D721Med (cell line): ENCODE measurements at places on chromosomes 5 and 9.

DNA sequence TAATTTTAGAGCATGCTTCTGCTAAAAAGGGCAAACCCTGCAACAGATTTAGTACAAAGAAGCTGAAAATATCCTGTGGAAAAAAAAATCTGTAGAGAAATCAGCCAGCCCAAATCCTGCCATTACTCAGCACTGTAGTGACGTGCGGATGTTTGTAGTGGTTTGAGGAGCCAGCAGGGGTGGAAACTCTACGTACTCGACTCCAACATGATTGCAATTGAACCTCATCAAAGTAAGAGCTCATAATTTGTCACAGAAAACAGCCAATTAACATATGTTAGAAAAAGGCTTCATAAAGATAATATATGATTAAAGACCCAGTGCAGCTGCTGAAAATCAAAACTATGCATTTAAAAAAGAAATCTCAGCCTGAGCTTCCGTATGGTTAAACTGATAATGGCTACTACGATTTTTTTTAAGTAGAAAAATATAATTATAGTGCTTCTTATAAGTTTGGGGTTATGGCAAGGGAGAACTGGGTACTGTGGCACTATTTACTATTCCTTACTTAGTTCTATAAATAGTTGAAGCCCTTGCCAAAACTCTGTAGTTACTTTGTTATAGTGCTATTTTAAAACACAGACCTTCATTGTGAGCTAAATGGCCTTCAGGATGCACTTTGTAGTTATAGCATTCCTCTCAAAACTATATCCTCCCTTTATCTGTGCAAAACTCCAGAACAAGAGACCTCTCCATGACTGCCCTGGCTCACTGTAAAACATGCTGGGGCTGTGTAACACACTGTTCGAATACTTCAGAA lies 49.4 kb downstream of the MEF2C start:
- DNase-seq = no peak

DNA sequence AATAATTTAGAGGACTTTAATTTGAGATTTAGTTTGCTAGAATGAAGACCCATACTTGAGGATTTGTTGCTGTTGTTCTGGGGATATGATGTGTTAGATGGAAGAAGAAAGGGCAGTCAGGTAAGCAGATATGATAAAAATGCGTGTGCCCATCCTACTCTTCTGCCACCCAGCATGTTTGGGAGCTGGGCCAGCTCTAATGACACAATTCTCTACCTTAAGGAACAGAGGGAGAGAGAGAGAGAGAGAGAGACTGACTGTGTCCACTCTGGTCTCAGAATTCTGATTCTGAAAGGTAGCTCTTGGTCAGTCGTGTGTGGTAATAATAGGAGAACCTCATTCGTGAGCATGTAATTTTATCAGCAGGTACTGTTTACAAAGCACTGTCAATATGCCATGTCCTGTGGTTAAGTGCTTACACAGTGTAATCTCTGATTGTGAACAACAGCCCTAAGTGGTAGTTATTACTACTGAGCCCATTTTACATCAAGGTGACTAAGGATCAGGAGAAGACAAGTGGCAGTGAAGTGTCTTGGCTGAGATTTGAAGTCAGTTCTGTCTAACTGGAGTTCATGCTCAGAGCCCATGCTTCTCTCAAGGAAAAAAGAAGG lies 307.4 kb upstream of the SEMA6A start:
- no peak for DNase-seq

- no peak for DNase-seq
These were observed 20.2 kb downstream of the DAB2IP start for GRCh38 chr9:121671612-121672155.

DNA sequence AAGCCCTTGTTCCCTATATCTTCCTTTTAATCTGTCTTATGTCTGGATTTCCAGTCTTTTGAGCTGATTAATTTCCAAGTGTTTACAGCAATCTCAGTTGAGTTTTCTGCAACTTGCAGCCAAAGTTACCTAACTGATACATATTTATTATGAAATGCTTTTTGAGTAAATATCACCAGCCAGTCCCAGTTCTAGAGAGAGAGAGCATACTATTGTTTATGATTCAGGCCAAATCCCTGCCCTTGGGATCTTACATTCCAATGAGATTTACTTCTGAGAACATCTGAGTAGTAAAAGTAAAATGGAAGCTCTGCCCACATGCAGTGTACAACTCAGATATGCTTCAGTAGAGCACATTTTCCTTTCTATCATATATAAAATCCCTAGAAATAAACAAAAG lies 661.7 kb downstream of the KCTD16 start:
- DNase-seq = no peak

DNA sequence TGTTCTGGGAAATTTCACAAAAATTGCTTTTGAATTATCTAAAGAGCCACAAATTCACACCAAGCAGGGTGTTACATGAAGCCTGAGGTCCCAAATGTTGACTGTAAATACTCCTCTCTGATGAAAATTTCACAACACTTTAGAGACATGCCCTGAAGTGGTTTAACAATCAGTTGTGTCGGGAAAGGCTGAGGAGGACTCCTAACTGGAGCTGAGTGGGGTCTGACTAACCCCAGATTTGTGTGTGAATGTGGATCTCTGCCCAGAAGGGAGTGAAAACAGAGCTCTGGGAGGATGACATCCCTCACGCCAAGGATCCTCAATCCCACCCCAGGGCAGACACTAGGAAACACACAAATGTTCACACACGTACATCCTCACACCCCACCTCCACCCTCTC lies 31.1 kb upstream of the GRXCR2 start:
- no peak for DNase-seq

DNA sequence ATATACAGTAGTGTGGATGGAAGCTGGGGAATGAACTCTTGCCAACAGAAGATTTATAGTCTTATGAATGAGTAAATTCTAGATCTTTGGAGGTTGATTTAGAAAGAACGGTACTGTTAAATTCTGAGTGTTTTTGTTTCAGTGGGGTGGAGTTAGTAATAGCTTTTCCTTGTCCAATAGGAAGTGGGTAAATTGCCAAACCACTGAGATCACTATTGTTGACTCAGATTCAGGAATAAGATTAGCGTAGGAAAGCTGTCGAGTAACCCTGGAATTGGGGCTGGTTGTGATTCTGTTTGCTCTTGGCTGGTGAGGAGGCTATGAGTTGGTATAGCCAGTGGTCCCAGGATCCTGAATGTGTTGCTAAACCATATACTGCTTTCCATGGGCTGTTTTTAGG lies 155.6 kb downstream of the ARHGAP26 start:
- no peak for DNase-seq

DNA sequence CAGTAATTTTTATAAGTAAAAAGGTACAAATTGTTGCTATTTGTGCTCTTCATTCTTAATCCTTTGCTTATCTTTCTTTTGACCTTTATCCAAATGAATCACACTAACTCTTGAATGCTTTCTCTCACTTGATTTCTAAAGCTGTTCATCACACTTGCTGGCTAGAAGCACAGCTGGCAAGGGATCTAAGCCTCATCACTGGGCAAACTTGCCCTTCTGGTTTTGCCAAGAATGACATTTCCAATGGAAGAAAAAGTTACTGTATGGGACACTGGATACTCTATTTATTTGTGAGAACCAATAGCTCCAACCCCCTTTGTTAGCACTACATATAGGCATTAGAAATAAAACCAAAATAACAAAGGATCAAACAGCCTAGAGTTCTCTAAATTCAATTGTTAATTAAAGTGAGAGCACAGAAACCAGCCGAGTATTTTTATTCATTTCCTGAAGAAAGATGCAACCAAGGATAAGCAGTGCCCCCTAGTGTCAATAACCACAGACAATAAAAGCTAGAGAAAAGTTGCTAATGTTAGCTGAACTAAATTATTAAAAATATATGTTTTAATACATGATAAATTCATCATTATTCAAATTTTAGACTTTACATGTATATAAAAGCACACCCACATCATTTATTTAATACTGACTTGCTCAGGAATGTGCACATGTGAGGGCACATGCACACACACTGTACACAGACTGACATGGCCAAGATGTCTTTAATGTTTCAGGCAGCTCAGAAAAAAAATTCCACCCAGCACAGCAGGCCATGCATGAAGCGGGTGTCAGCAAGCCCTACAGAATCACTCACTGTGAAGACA lies 59.8 kb upstream of the POU5F2 start:
- DNase-seq = no peak

DNA sequence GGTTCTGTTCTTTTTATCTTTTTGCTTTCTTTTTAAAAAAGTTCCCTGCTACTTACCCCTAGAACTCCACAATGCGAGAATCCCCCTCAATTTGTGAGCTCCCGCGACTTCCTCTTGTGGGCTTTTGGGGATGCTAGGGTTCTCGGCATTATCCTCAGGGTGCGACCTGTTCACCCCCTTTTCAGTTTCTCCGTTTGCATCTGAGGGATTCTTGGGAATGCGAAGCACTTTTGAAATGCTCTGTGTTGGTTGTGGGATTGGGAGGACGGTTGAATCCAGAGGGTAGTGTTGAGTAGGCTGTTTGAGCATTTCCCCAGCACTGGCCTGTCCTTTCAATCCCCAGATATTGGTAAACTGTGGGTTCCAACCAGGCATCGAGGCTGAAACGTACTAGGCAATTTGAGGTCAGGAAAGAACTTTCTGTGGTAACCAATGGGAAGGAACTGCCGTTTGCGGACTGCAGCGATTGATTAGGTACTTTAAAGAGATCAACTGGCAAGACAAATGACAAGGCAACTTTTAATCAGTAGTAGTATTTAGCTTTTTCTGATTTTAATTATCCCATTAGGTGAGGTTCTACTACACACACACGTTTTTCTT lies 415 bp downstream of the XRCC4 start:
- no peak for DNase-seq

GRCh38 chr5:353612-354580 lies 32.4 kb downstream of the AHRR start:
- DNase-seq = no peak

DNA sequence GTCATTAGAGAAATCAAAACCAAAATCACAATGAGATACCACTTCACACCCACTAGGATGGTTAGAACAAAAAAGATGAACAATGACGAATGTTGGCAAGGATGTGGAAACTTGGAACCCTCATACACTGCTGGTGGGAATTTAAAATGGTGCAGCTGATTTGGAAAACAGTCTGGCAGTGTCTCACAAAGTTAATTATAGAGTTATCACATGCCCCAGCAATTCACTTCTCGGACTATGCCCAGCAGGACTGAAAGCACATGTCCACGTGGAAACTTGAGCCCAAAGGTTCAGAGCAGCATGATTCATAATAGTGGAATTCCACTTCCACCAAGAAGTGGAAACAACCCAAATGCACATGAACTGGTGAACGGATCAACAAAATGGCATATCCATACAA lies 85.0 kb upstream of the HRH2 start:
- no peak for DNase-seq

DNA sequence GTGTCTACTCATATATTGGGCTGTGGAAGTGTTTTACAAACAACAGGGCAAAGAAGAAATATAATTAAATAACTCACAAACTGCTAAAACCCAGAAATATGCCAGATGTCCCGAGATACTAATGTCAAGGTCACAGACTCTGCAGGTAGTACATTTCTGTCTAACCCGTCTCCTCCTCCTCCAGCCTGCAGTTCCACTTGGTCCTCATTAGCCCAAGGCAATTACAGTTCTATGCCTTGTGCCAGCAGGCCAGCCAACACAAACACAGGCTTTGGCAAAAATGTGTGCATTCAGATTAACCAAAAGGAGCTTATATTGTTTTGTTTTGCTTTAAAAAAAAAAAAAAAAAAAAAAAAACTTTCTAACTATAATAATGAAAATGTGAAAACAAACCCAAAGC lies 148.8 kb downstream of the MYO10 start:
- DNase-seq = no peak

GRCh38 chr5:68033029-68033428 lies 182.5 kb upstream of the PIK3R1 start:
- no peak for DNase-seq

DNA sequence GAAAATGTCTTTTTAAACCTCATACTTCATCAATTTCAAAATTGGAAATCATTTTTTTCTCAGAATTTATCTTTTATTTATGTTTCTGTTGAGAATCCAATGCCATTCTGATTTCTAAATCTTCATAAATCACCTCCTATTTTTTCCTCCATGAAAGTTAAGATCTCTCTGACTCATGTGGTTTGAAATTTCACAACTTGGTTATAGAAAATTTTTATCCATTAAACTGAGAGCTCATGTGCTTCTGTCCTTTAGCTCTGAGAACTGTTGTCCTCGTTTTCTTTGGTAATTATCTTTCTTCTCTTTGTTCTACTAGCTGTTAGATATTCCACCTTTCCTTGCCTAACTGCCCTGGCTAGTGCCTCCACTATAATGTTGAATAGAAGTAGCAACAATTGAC lies 1.5 kb upstream of the RNF180 start:
- DNase-seq = no peak

DNA sequence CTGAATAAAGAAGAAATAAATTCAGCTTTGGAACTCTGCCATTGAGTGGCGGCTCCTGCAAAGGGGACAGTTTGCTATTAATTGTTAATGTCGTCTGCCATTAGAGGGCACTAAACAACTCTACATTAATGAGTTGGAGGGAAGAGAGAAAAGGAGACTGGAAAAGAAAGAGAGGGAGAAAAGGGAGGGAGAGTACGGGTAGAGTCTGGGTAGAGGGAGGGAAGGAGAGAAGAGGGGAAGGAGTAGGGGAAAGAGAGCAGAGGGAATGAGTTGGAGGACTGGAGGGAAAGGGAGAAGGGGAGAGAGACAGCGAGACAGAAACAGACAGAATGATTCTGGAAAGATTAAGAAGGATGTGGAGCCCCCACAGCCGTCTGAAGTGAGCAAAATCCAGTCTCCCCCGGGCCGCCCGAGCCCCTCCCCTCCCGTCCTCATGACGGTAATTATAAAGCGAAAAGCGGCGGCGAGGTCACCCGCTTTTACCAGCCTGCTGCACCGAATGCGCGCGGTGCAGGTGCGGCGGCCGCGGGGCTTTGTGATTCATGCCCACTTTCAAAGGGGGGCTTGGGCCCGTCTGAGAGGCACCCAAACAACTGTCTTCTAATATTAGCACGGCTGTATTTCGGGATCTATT lies 1.9 kb upstream of the FST start:
- DNase-seq = peak; percentile 33

DNA sequence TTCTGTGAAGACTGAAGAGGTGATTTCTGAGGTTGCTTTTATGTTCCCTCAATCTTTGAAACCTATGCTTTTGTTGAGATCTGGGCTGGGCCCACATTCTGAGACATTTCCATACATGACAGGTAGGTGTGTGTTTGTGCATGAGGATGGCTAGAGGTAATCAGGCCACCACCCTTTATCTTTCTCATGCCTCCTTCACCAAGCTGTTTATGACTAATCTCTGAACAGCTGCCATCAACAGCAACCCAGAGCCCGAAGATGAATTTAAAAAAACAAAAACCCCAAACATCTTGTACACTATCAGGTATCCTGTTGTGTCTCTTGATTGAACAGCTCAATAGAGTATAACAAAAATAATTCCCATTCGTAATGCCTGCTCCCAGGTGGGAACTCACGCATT lies 12.6 kb upstream of the C5orf46 start:
- no peak for DNase-seq

- no peak for DNase-seq
These were observed 89.8 kb downstream of the NREP start for GRCh38 chr5:111667128-111667736.

DNA sequence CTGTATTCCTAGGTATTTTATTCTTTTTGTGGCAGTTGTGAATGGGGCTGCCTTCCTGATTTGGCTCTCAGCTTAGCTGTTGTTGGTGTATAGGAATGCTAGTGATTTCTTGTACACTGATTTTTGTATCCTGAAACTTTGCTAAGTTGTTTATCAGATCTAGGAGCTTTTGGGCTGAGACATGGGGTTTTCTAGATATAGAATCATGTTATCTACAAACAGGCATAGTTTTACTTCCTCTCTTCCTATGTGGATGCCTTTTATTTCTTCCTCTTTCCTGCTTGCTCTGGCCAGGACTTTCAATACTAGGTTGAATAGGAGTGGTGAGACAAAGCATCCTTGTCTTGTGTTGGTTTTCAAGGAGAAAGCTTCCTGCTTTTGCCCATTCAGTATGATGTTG lies 129.9 kb downstream of the DMXL1 start:
- no peak for DNase-seq
